Thoracic aorta (tissue), 2 donors: ENCODE measurements at places on chromosomes 7 and 10. TPM values are rescaled to one million over a fixed set of nuclear protein-coding genes. Genes with fewer than 3 reads are reported as not detected.

GRCh38 chr7:137081321-137082093, 213.1 kb downstream of the CHRM2 start:
- DNase-seq = no peak
- no peaks in the 10 kb centered on the region for H3K27me3 ChIP-seq
- no peak overlapping the region for H3K27ac ChIP-seq
- no peak overlapping the region for H3K4me3 ChIP-seq

DNA sequence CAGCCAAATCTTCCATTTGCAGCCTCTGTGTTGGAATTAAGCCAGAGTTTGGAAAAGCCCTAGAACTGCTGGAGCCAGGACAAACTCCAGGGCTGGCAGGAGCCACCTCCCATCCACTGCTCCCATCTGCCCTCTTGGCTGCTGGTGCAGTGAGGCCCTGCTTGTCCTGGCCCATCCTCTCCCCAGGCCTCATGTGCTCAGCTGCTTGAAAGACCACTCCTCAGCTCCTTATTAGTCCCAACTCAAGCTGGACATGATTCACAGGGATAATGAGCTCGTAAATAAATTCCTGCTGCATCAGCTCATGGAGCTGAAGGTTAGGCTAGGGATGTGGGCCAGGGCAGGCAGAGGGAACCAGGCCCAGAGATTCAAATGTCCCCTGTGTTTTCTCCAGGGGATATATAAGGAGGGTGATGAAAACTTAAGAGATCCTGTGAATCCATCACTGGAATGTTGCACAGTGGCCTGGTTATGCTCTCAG, 282.8 kb downstream of the RPS24 start:
- no peaks in the 10 kb centered on the region for H3K36me3 ChIP-seq
- H3K27me3 ChIP-seq = no peaks in the 10 kb centered on the region
- H3K4me3 ChIP-seq = no peak overlapping the region

FOXP2 gene
- total RNA-seq = 16.7 TPM

UBN2 gene
- total RNA-seq = 18.8 TPM

DNA sequence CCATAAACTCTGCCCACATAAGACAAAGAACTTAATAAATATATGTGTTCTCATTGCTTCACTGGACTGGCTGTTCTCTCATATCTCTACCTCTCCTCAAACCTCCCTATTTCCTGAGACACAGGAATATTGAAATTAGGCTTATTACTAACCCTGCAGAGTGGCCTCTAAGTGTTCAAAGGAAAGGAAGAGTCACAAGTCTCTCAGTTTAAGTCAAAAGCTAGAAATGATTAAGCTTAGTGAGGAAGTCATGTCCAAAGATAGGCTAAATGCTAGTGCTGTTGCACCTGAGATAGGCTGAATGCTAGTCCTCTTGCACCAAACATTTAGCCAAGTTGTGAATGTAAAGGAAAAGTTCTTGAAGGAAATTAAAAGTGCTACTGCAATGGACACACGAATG, 41.1 kb downstream of the GNAI1 start:
- no peaks in the 10 kb centered on the region for H3K27me3 ChIP-seq
- no peaks in the 10 kb centered on the region for H3K4me1 ChIP-seq
- no peak overlapping the region for H3K4me3 ChIP-seq
- DNase-seq = no peak

- no peak overlapping the region for H3K27ac ChIP-seq
- no peak overlapping the region for H3K4me3 ChIP-seq
- H3K27me3 ChIP-seq = no peaks in the 10 kb centered on the region
- DNase-seq = no peak
- H3K36me3 ChIP-seq = no peaks in the 10 kb centered on the region
These were observed 104.7 kb downstream of the SRPK2 start for GRCh38 chr7:105284014-105284413.

GLI3 gene
- 3.4 TPM for total RNA-seq

MYO1G gene
- total RNA-seq = 2.0 TPM
